HuH-7 (cell line): ENCODE measurements at places on chromosomes 3 and 15.

DNA sequence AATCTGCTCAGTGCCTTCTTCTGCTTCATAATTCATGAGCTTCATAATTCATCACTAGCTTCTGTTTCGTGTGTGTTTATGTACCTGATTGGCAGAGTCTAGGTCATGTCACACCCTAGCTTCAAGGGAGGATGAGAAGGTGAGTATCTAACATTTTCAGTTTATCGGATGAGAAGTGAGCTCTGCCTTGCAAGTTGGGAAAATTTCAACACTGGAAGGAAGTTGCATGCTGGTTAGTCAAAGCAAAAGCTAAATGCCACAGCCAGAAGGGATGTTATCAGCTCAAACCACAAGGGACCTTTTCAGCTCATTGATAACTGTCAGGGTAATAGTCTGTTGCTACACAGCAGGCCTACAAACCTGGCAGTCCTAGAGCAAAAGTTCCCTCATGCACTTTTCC lies 7.3 kb upstream of the TNFSF10 start:
- DNase-seq = peak; percentile 48

GRCh38 chr3:9884555-9885165 lies 4.6 kb upstream of the CIDEC start:
- peak; percentile 81 for DNase-seq

GRCh38 chr15:88341006-88341405 lies 84.5 kb upstream of the NTRK3 start:
- DNase-seq = no peak

DNA sequence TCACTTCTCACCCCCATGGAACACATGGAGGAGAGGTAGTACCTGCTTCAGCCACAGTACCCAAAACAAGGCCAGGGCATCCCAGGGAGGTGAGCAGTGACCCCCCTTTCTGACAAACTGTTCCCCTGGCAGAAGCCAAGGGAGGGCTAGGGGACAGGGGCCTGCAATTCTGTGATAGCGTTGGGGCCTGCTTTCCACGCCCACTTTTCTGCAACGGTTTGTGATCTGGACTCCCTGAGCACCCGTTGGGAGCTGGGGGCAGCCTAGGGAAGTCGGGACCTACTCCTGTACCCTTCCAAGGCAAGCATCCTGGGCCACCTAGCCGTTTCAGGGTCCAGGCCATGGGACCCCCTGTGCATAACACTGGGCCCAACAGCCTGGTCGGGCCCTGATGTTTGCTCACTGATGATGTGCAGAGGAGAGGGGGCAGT lies 996 bp upstream of the DNAJA4 start:
- peak; percentile 33 for DNase-seq

GRCh38 chr15:32838820-32839219 lies 121.0 kb downstream of the GREM1 start:
- no peak for DNase-seq

GRCh38 chr3:23474580-23475357 lies 271.6 kb downstream of the UBE2E2 start:
- no peak for DNase-seq

DNA sequence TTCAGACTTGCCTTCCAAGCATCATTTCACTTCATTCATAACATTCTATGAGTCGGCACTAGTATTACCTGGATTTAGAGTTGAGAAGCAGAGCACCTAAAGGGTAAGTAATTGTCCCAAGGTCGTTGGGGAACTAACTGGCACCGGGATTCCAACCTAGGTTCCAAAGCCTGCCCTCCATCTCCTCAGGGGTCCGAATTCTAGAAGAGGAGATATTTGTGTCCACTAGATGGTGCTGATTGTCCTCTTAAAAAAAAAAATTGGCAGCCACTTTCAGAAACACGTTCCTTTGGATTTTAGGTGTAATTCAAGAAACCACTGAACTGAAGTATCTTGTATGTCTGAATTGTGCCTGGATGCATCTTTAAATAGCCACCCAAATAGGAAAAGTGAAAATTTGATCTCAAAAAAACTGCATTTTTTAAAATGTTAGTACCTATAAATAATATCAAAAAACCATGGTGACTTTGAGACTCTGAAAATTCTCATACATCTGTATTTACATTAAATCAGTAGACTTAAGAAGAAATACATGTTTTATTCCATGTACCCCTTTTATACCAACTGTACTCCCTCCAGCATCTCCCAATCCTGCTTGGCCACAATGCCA lies 3.9 kb upstream of the FSIP1 start:
- peak; percentile 36 for DNase-seq

- DNase-seq = no peak
These were observed 4.9 kb downstream of the CALML4 start for GRCh38 chr15:68200016-68200861.

- DNase-seq = no peak
These were observed 73.7 kb downstream of the STT3B start for GRCh38 chr3:31606453-31606852.

DNA sequence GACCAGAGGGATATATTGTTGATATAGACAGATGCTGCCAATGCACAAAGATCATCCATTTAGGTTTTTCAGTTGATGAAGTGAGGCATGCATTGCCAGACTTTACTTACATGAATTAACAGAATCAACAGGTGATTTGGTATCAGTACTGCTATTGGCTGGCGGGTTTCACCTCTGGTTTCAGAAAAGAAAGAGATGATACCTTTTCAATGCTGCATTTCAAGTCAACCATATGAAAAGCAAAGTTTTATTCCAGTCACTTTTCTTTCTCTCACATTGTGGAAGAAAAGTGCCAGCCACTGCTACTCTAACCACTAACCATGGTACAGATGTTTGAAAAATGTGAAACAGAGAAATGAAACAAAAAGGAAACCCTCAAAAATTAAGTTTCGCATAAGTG lies 289.1 kb downstream of the TIGIT start:
- DNase-seq = no peak

DNA sequence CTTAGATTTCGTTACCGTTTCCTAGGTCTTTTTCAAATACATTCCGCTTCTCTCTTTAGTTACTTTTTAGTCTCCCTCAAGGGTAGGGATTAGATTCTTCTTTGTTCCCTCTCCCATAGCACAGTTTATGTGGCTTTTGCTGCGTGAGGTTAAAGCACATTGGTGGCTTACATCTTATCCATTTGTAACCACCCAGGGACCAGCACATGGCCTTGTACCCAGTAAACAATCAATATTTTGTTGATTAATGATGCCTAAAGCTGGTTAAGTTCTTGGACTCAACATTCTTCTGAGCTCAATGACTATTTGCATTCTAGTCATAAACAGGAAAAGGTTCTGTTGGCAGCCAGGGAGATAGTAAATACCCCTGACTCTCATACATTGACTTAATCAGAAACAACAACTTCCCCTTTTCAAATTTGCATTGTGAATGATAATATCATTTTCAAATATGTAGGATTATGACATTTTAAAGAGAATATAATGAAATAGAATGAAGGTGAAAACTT lies 60.2 kb downstream of the CACNA1D start:
- no peak for DNase-seq

GRCh38 chr3:160886421-160886820 lies 130.4 kb downstream of the PPM1L start:
- DNase-seq = no peak

DNA sequence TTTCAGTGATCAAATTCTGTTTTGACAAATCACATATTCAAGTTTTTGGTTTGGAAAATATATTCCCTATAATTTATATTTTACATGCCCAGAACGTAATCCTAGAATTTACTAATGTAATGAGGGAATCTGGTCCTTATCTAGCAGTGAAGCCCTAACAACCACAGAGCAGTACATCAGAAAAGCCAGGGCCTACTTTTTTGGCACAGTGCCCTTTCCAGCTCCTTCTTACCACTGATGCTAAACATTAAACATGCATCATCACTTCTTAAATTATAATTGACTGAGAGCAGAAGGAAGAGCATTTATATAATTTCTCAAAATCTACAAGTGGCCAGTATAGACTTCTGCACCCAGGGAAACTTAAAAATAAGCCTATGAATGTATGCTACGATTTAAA lies 66.7 kb downstream of the FBXL22 start:
- no peak for DNase-seq

GRCh38 chr15:93319121-93319814 lies 230.3 kb upstream of the RGMA start:
- no peak for DNase-seq

GRCh38 chr3:156781310-156782230 lies 44.6 kb upstream of the LEKR1 start:
- no peak for DNase-seq

GRCh38 chr3:183801601-183802000 lies 23.8 kb downstream of the MAP6D1 start:
- DNase-seq = no peak

DNA sequence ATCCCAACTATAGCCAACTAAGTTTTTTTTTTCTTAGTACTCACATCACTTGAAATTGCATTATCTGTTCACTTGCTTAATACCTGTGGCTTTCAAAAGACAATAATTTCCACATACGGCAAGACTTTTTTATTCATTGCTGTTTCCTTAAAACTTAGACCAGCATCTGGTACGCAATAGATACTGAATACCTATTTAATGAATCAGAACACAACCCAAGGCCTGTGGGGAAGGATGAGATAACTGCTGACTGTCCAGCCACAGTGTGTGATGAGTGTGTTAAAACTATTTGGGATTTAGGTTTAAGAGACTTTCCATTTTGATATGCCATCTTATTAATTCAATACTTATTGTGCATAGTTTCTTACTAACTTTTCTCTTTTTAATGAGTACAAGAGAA lies 988.7 kb downstream of the NTRK3 start:
- DNase-seq = no peak
